ENCODE measurements at places on chromosomes 1 and 21. TPM values are rescaled to one million over a fixed set of nuclear protein-coding genes. Genes with fewer than 3 reads are reported as not detected.

DNA sequence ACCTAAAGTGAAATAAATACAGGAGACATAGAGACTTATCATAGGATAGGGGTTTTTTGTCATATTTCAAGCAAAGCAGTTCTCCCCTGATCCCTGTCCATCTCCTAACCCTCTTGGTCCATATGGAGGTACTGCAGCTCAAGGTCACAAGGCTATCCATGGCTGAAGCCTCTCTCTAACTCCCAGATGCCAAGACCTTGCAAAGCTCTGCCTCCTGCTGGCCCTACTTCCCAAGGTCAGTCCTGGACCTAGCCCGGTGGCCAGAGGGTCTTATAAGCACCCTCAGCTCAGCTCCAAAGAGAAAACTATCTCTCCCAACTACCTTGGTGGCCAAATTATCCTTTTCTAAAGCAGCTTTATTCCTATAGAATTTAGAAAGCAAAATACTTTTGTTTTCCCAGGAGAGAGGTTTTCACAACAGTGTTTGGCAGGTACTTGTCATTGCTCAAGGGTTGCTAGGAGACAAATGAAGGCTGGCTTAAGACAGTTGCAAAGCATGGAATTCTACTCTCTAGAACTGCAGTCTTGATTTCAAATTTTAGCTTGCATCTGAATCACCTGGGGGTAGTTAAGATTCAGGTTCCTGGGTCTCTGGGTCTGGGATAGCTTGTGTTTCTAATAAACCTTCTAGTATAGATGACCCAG, 121.5 kb downstream of the XCL2 start:
- peak; percentile 25 for DNase-seq

DNA sequence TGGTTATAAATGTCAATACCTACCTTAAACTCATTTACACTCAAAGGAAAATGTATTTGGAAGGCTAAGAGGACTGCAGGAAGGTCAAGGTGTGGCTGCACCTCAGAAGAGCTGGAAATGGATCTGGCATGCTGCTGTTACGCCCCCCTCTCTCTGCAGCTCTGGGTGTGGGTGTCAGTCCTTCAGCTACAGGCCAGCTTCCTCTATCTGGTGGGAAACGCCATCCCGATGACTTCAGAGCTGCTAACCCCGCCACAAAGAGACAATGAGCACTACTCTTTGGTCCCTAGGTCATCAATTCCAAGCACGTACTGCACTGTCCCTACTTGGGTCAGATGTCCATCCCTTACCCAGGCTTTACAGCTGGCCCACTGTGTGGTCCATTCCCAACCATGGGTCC, 74.2 kb downstream of the TEX35 start:
- no peak for DNase-seq

DNA sequence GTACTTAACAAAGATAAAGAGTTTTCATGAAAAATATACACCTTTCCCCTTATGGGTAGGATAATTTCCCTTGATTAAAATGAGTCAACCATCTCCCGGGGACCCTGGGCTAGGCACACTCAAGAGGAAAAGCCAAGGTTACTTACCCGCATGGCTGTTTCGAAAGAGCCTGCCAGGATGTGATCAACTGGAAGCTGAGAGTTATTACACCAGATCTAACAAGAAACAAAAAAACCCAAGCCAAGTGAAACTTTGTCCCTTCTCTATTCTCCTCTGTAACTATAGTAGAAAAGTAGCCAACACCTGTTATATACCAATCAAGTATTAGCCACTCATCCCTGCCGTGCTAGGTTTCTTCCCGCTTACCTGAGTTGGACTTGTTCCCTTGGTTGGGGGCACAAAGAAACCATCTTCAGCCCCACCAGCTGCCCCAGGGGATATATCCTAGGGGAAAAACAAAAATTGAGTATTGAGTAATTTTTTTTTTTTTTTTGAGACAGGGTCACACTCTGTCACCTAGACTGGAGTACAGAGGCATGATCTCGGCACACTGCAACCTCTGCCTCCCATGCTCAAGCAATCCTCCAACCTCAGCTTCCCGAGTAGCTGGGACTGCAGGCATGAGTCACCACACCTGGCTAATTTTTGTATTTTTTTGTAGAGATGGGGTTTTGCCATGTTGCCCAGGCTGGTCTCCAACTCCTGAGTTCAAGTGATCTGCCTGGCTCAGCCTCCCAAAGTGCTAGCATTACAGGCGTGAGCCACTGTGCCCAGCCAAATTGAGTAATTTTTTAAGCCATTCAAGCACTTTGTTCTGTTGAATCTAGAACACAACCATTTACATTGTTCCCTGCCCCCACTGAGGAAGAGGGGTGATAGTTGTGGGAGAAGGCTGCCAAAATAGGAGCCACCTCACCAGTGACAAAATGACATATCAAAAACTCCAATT, 8.4 kb upstream of the PEX19 start:
- DNase-seq = no peak

Gene MINDY1
- total RNA-seq = 10.9 TPM

Data from fibroblast of the aortic adventitia (primary cell).